ENCODE measurements at places on chromosomes 7 and 10. TPM values are rescaled to one million over a fixed set of nuclear protein-coding genes. Genes with fewer than 3 reads are reported as not detected.

Gene CAV2
- 170 TPM for total RNA-seq

Gene SLC29A3
- total RNA-seq: 15.8 TPM

Gene ZNF488
- 13.3 TPM for total RNA-seq

Gene C7orf33
- total RNA-seq: not detected

Gene NXPH1
- total RNA-seq: not detected

Gene CELF2
- 0.06 TPM for total RNA-seq

Gene RNF32
- total RNA-seq: 1.2 TPM

Gene GTF2IRD1
- 14.1 TPM for total RNA-seq

Gene TRIM8
- total RNA-seq: 44.8 TPM

Gene GPR37
- total RNA-seq: 0.36 TPM

Gene KNDC1
- total RNA-seq: 1.4 TPM

Gene COL13A1
- 0.63 TPM for total RNA-seq

Gene CACUL1
- 12.1 TPM for total RNA-seq

Gene MUC3A
- total RNA-seq: 17.8 TPM

Gene ITPRID1
- not detected for total RNA-seq

Gene FGFBP3
- total RNA-seq: 2.7 TPM

Gene CPA2
- total RNA-seq: 0.09 TPM

Gene CDH23
- 2.0 TPM for total RNA-seq

Gene ARMC3
- 0.55 TPM for total RNA-seq
